ENCODE measurements at places on chromosomes 7 and 10. TPM values are rescaled to one million over a fixed set of nuclear protein-coding genes. Genes with fewer than 3 reads are reported as not detected.

The TMEM229A gene
- polyA plus RNA-seq = not detected

DNA sequence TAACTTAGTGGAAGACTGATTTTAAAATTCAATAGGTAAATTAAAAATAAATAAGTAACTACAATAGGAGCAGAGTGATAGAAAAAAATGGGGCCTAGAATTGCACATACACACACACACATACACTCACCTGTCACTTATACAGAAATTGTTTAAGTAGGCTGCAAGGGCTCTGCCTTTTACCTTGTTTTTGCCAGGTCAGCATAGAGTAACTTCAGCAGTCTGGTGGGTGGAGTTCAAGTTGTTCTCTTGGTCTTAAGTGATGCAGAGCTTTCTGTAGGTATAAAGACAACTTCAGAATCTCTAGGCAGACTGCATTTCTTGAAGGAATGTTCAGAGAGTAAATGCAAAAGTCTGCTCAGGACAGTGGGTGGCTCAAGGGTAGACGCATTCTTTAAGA lies 457.0 kb downstream of the INHBA start:
- no peak for DNase-seq

DNA sequence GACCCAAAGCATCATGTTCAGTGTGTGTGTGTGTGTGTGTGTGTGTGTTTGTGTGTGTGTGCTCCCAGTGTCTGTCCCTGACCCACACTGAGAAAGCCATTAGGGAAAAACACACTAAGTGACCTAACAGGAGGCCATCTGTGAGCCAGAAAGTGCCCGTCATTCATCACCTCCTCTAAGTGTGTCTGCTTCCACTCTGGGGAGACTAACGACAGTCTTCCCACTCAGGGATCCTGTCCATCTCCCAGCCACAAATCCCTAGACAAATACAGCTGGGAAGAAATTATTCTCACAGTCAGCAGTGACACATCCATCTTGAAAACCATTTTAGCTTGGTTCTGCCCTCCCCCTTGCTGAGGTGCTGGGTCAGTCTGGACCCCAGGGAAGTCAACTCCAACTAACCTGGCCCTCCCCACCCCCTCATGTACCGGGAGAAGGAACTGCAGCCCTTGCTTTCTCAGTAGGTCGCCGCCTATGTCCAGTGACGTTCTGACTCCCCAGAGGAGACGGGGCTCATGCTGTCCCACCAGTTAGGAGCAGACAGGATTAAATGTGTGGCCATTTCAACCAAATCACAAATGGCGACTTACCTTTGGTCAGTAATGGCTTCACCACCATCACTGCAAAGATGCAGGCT lies 296.5 kb upstream of the ZNF32 start:
- no peak for DNase-seq

DNA sequence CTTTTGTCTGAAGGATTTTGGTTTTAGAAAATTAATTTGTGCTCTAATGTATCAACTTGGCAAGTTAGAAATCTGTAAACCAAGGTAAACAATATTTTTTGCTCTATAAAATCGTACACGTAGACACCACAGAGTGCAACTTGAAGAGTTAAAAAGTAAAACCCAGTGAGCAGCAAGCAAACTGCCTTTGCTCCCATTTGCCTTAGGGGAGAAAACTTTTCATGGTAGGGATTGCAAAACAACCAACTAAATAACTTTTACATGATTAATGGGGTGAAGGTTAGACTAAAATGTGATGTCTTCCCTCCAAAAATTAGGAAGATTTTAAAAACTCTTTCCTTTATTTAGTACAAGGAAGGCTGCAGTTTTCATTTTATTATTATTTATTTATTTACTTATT lies 224.2 kb upstream of the LYZL1 start:
- DNase-seq = no peak

GRCh38 chr7:2288503-2288902 lies 25.7 kb downstream of the SNX8 start:
- no peak for DNase-seq

DNA sequence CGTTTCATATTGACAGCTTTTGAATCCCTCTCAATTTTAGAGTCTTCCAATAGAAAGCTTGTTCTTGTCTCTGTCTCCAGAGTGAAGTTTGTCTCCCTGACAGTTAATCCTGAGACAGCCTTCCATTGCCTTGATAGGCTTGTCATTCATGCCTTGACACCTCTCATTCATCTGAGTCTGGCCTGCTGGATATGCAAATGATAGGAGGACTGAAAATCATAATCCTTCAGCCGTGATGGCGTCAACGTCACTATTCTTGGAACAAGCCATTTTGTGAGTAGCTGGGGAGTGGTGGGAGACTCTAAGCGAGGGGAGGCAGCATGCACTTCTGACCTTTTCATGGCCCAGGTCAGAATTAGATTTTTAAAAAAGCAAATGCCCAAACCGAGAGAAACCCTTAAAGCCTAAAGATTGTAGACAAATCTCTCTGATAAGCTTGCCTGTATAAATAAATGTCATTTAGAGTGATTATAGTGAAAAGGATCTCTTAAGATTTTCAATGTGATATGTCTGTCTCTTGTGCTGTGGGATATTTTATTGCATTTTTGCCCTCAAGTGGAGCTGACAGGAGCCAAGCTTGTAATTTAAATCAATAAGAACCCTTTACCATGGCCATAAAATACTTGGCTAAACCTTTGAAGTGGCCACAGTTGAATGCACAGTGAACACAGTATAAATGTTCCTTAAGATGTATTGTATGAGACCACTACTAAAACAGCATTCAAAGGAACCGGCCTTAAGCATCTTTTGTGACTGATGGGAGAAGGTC lies 148.8 kb downstream of the SNX10 start:
- DNase-seq = no peak
